Right atrium auricular region (tissue), 2 donors: ENCODE measurements at places on chromosomes 6 and 20. TPM values are rescaled to one million over a fixed set of nuclear protein-coding genes. Genes with fewer than 3 reads are reported as not detected.

PCNA gene
- 25.3 TPM for total RNA-seq

DNA sequence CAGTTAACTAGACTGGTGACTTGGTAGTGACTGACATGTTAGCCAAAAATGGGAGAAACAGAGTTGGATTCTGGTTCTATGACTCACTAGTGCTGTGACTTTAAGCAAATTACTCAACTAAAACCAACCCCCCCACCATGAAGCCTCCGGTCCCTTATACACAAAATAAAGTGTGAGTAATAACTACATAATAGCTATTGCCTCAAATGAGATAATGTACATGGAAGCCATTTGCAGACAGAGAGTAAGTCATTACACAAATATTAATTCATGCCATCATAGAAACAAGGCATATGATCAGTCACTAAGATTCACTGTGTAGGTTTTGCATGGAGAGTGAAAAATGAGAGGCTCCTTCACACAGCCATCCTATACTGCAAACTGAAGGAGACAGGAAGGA is 111.9 kb downstream of the HIVEP2 start:
- no peak overlapping the region for H3K27ac ChIP-seq
- H3K4me3 ChIP-seq: no peak overlapping the region
- H3K36me3 ChIP-seq: no peaks in the 10 kb centered on the region
- no peaks in the 10 kb centered on the region for H3K27me3 ChIP-seq
- H3K4me1 ChIP-seq: no peaks in the 10 kb centered on the region

- no peak overlapping the region for H3K4me3 ChIP-seq
- DNase-seq: no peak
- H3K36me3 ChIP-seq: peaks cover 28% of the 10 kb centered on the region
- peak overlapping the region; percentile 97 for H3K27ac ChIP-seq
- H3K4me1 ChIP-seq: peaks cover 60% of the 10 kb centered on the region
These were observed 4.9 kb downstream of the PKIG start for GRCh38 chr20:44587035-44587980.

DNA sequence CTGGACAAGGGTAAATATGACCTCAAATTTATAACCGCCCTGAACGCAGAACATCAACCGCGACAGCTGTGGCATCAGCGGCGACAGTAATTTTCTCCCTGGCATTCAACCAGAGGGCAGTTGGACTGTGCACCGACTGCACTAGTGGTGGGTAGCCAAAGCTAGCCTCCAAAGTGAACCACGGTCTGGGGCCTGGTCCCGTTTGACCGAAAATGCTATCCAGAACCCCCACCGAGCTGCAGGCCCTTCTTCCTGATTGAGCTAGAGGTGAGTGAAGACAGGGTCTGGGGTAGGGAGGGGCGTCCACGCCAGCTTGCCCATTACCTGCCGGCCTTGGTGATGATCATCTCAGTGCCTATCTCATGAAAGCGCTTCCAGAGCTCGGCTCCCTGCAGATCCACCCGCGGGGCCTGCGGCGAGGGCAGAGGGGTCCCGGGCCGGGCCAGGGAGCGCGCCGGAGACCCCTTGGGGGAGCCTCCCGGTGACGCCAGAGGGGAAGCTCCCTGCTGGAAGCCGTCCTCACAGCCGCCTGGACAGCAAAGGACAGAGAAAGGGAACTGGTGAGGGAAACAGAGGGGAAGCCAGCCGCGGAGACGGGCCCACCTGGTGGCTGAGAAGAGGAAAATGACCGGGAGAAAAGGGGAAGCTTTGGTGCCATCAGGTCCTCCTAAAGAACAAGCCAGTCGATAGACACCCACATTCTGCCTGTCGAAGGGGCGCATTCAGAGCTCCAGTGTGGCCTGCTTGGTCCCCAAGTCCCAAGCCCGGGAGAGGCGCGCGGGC is 2.0 kb downstream of the TBX18 start:
- H3K4me3 ChIP-seq: peak overlapping the region; percentile 59
- H3K36me3 ChIP-seq: no peaks in the 10 kb centered on the region
- peaks cover 19% of the 10 kb centered on the region for H3K27me3 ChIP-seq
- H3K27ac ChIP-seq: peak overlapping the region; percentile 86

GRCh38 chr20:49595811-49596561 is 28.0 kb upstream of the PTGIS start:
- H3K27me3 ChIP-seq: no peaks in the 10 kb centered on the region
- peak overlapping the region; percentile 48 for H3K27ac ChIP-seq
- H3K4me3 ChIP-seq: no peak overlapping the region
- no peaks in the 10 kb centered on the region for H3K36me3 ChIP-seq

- H3K4me1 ChIP-seq: no peaks in the 10 kb centered on the region
- DNase-seq: no peak
- H3K4me3 ChIP-seq: no peak overlapping the region
- no peak overlapping the region for H3K27ac ChIP-seq
These were observed 6.9 kb downstream of the RTEL1 start for GRCh38 chr20:63664861-63665594.

DNA sequence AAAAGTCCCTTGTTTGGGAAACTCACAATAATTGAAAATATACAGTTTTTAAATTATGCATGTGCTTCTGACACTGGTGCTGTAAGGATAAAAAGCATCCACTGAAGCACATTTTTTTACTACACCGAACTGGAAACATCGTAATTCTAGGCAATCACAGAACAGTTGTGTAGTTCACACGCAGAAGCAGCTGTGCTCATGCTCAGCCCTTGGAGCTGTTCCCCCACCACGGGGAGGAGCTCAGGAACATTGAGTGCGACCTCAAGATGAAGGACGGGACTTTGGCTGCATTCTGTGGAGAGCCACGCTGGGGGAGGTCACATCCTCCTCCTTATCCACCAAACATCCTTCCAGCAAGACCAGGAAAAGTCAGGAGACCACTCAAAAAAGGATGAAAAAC is 466.3 kb upstream of the CDH4 start:
- H3K4me1 ChIP-seq: no peaks in the 10 kb centered on the region
- no peak for DNase-seq

C6orf132 gene
- 2.8 TPM for total RNA-seq

DNA sequence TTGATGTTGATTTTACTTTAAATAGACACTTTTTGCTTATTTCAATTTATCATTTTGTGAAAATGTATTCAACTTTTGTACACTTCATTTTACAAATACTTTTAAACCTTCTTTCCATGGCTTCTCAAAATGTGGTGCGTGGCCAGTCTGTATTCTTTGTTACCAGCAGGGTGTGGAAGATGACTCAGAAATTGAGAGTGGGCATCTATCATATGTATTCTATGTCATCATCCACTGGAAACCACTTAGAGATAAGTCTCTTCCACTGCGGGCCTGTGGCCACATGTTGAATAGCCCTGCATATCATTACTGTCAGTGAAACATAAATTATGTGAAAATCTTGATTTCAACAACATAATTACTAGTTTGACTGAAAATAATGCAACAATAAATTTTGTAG is 52.6 kb upstream of the MC3R start:
- H3K27me3 ChIP-seq: no peaks in the 10 kb centered on the region
- no peaks in the 10 kb centered on the region for H3K36me3 ChIP-seq
- H3K27ac ChIP-seq: no peak overlapping the region

MROH8 gene
- total RNA-seq: 5.8 TPM

AGER gene
- 0.94 TPM for total RNA-seq

TBC1D32 gene
- total RNA-seq: 4.3 TPM

TRIM10 gene
- not detected for total RNA-seq

- no peak overlapping the region for H3K27ac ChIP-seq
- H3K4me1 ChIP-seq: no peaks in the 10 kb centered on the region
- no peaks in the 10 kb centered on the region for H3K36me3 ChIP-seq
- no peak overlapping the region for H3K4me3 ChIP-seq
These were observed 255.3 kb upstream of the GJE1 start for GRCh38 chr6:141877275-141877983.

GRCh38 chr6:39714802-39715201 is 10.4 kb downstream of the KIF6 start:
- H3K4me3 ChIP-seq: no peak overlapping the region
- H3K4me1 ChIP-seq: no peaks in the 10 kb centered on the region
- no peak for DNase-seq
- H3K27me3 ChIP-seq: no peaks in the 10 kb centered on the region
- no peaks in the 10 kb centered on the region for H3K36me3 ChIP-seq
- H3K27ac ChIP-seq: no peak overlapping the region

SAMD5 gene
- 1.4 TPM for total RNA-seq

HLA-DPA1 gene
- 13.1 TPM for total RNA-seq

DLL1 gene
- 11.2 TPM for total RNA-seq

PHACTR1 gene
- 19.1 TPM for total RNA-seq

GRCh38 chr20:63238514-63239125 is 2.9 kb downstream of the BIRC7 start:
- no peaks in the 10 kb centered on the region for H3K36me3 ChIP-seq
- H3K4me3 ChIP-seq: no peak overlapping the region
- no peaks in the 10 kb centered on the region for H3K27me3 ChIP-seq
- DNase-seq: no peak

DNA sequence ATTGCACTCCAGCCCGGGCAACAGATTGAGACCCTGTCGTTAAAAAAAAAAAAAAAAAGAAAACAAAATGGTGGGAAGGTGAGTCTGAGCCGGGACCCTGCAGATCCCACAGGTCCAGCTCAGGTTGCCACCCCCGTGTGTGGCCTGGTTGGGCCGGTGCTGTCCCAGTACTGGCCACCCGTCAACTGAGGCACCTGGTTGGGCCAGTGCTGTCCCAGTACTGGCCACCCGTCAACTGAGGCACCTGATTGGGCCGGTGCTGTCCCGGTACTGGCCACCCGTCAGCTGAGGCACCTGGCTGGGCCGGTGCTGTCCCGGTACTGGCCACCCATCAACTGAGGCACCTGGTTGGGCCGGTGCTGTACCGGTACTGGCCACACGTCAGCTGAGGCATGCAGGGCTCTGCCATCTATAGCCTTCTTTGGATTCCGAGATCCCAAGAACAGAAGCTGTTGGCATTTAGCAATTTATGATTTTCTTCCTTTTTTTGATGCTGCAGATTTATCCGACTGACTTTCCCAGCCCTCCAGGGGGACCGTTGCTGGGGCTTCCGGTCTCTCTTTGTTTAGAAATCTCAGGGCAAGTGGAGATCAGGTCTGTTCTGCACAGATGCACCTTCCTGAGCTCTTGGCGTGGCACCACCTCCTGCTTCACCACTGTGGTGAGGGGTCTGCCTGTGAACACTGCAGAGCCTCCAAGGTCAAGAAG is 113.8 kb downstream of the SYCP2 start:
- peak overlapping the region; percentile 45 for H3K27ac ChIP-seq
- H3K4me1 ChIP-seq: peaks cover 47% of the 10 kb centered on the region
- H3K36me3 ChIP-seq: no peaks in the 10 kb centered on the region
- no peak overlapping the region for H3K4me3 ChIP-seq
- peak; percentile 48 for DNase-seq

DNA sequence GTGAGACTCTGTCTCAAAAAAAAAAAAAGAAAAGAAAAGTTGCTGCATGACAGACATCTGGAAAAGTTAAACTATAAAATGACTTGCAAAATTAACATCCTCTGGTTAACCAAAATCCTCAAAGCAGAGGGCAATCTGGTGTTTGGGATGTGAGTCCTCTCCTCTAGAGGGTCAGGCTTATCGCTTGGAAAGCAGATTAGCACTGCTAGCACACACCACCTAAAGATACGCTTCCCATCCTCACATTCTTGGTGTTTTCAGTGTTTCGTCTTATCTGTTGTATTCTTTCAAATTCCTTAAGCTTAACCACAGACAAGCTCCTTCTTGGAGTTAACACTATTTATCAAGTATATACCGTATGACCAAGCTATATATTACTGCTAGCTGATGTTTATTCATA is 198.0 kb downstream of the SOX4 start:
- no peak for DNase-seq
- H3K27me3 ChIP-seq: no peaks in the 10 kb centered on the region
- no peak overlapping the region for H3K27ac ChIP-seq
- H3K4me3 ChIP-seq: no peak overlapping the region
- no peaks in the 10 kb centered on the region for H3K4me1 ChIP-seq

C20orf202 gene
- 0.20 TPM for total RNA-seq

HRH3 gene
- not detected for total RNA-seq

DNA sequence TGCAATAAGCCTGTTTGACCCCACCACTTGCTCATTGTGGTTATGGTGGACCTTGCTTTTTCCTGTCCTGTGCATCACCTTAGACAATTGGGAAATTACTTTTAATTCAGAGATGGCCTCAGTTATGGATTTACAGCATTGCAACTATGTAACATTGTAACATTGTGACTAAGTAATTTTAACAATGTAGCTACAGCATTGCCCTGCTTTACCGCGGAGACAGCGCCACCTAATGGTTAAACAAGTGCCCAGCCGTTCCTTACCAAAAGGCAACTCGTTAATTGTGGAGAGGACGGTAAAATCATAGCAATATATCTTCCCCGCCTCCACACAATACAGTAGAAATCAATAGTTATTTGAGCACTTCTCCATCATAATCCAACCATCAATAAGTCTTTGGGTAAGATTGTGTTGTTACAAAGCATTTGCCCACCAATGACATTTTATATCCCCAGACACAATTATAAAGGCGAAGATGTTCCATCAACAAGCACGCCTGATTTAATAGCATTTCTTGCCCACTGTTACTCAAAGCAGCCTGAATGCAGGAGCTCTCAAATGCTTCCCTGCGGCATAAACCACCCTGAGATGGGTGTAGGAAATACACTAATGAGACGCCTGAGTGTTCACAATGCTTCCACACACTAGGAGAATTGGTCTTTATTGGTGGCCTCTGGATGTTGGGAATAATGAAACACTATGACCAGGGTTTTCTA is 93.7 kb downstream of the PROKR2 start:
- no peak overlapping the region for H3K27ac ChIP-seq
- no peaks in the 10 kb centered on the region for H3K27me3 ChIP-seq
- no peak for DNase-seq
- H3K36me3 ChIP-seq: no peaks in the 10 kb centered on the region
- no peaks in the 10 kb centered on the region for H3K4me1 ChIP-seq
- no peak overlapping the region for H3K4me3 ChIP-seq

DNA sequence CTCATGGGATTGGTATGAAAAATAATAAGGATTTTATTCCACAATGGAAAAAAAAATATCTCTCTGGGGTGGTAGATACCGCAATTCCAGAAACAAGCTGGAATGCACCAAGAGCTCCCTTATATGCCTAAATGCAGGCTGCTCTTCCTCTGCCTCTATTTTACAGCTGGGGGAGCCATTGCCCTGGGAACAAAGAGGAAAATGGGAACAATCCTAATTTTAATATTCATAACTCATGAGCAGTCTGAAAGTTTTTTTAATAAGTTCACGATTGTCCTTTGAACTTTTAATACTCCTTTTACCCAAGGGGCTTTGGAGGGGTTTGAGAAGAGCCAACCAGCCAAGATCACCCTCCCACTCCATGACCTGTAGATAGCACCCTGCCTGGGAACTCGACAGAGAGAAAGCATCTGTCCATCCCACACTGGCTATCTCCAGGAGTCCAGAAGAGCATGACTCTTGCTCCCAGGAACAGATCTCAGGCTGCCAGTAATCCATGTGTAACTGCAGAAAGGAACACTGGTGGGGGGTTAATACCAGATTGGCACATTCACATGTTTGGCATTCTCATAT is 74.7 kb downstream of the CD83 start:
- H3K27me3 ChIP-seq: no peaks in the 10 kb centered on the region
- H3K4me1 ChIP-seq: no peaks in the 10 kb centered on the region
- H3K36me3 ChIP-seq: no peaks in the 10 kb centered on the region

GRCh38 chr6:232982-233640 is 59.2 kb upstream of the DUSP22 start:
- no peaks in the 10 kb centered on the region for H3K4me1 ChIP-seq
- no peaks in the 10 kb centered on the region for H3K36me3 ChIP-seq
- peak; percentile 50 for DNase-seq
- H3K27ac ChIP-seq: no peak overlapping the region

PGC gene
- total RNA-seq: not detected
